Right hindlimb (tissue), 1 donor: ENCODE measurements at places on chromosomes 2 and 18.
A peak's percentile ranks its signal among the peaks of the same experiment; 100 is the strongest.

DNA sequence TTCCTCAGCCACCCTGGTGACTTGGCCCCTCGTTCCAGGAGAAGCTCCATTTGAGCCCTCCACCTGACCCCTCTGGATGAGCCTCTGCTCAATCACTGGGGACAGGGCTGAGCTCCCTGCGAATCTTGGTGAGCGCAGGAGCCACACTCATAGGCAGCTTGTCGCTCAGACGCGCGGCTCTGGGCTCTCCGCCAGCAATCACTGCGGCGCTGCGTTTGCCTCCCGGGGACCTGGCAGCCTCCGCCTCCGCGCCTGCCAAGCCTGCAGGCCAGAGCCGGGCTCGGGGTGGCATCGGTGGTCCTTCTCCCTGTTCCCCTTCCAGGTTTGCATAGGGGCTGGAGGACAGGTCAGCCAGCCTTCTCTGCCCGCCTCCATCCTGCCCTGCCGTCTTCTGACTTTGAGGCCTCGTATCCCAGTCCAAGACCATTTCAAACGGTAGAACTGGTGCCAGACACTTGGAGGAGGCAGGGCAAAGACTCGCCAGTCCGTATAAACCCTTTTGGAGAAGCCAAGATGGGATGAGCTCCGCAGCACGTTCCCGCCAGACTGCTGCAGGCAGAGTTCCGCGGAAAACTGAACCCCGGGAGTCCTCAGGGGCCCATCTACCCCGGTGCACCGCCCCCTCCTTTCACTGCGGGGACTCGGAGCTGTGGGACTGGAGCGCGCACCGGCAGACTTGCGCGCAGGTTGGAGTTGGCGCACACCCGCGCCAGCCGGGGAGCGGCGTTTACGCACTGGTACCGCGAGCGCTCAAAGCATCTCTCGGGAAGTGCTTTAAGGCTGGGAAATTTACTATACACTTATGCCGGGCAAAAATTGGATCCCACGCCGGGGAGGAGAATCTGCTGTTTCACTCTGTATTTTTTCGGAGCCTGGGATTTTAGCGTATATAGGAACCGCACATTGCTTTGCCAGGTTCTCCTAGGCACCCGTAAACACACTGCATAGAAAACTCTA, 1.1 kb upstream of the TACR1 start:
- DNase-seq: peak; percentile 62

- DNase-seq: no peak
Observed at GRCh38 chr2:31987454-31988220, 23.2 kb downstream of the MEMO1 start.

DNA sequence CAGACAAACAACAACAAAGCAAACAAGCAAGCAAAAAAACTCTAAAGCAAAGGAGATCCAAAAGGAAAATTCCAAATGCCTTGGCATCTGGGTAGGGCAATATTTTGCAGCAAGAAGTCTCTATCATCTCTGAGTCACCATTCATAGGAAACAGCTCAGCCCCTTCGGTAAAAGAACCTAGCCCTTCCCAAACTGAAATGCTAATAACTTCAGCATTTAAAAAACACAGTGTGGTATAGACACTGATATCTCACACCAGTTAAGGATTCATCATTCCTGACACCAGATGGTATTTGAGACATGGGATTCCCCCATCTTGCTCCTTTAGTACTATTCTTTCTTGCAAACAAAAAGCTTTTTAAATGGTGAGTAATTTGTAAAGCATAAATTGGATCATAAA, 491.8 kb downstream of the TXNL1 start:
- no peak for DNase-seq

DNA sequence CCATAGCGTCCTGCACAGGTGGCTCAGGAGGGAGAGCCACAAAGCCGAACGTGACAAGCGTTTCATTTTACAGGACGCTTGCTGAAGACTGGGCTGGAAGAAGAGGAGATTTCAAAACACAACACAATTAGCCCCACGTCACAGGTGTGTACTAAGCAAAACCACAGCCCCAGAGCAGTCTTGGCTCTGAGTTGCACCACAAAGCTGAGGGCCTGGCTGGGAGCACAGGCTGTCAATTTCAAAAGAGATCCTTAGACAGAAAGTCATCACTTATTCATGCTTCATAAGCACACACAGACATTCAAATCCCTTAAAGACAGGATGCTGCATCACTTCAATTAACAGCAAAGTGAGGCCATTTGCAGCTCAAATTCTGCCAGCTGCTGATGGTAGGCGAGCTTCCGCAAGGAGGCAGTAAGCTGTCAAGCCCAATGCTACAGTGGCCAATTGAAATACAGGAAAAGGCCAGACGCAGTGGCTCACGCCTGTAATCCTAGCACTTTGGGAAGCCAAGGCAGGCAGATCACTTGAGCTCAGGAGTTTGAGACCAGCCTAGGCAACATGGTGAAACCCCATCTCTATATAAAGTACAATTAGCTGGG, 79.6 kb downstream of the SKA1 start:
- no peak for DNase-seq

DNA sequence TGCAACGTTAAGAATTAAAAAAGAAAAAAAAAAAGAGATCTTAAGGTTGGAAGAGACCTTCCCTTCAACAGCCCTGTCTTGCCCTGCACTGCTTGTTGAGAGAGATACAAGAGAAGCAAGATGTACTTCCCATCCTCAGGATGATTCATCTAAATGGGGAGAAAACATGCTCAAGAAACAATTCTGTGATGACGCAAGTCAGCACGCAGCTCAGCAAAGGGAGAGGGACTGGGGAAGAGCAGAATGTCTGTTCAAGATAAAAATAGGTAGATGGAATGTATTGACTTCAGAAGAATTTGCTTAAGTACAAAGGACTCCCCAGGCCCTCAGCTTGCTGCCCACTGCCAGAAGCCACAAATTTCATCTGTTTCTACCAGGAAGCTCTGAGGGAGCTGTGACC, 198.2 kb upstream of the SPRED2 start:
- no peak for DNase-seq

GRCh38 chr2:151363709-151364108, 6.3 kb downstream of the TNFAIP6 start:
- peak; percentile 31 for DNase-seq

DNA sequence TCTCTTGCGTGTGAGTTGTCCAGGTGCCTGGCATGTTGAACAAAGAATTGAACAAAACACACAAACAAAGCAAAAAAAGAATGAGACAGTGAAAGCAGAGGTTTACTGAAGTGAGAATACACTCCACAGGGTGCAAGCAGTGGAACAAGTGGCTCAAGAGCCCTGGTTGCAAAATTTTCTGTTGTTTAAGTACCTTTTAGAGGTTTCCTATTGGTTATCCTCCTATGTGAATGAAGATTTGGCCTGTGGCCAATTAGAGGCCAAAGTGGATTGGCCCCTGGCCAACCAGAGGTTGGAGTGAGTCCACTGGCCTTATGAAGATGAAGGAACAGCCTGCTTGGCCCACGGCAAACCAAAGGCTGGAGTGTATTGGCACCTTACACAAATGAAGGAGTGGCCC, 1188.5 kb upstream of the NRXN1 start:
- no peak for DNase-seq

DNA sequence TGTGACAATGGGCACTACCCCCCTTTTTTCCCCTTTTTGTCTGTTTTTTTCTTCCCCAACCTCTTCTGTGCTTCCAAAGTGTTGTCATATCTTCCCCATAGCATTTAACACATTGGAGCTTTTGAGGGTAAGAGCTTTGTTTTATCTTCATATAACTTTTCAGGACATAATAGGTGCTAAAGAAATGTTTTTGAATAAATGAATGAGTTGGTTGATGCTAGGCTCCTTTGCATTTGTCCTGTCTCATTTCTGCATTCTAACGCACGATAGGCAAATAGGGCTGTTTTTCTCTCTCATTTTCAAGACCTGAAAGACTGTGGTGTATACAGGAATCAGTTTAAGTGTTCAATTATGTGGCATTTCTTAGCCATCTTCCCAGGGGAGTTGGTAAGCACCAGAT, 832 bp upstream of the COPS7B start:
- DNase-seq: no peak

DNA sequence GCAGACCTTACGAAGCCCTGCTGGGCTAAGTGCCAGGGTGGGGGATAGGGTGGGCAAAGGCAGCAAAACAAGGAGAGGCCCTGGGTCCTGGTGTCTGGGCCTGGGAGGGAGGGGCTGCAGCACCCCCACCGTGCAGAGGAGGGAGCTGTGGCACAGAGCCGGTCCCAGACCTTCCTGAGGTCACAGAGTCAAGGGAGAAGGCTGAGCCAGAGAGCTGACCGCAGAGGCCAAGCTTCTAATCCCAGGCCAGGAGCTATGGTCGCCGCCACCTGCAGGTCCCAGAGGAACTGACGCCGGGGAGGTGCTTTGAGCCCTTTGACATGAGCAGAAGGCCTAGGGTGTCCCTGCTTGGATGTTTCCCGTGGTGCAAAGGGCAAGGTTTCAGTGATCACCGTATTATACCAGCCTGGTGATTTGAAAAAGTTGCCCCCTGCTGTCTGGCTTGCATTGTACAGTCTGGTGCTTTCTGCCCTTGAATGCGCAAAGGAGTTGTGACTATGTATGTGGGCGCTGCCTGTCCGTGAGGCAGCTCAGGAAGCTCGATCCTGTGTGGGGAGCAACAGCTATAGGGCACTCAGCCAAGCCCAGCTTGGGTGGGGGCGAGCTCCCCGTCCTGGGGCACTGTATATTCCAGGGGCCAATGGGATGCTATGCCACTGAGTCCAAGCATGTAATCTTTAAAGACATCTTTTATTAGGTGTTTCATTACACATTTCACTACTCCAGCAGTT, 44.3 kb downstream of the EDAR start:
- peak; percentile 29 for DNase-seq

- DNase-seq: peak; percentile 57
Observed at GRCh38 chr2:1974397-1974796, 230.1 kb upstream of the PXDN start.

DNA sequence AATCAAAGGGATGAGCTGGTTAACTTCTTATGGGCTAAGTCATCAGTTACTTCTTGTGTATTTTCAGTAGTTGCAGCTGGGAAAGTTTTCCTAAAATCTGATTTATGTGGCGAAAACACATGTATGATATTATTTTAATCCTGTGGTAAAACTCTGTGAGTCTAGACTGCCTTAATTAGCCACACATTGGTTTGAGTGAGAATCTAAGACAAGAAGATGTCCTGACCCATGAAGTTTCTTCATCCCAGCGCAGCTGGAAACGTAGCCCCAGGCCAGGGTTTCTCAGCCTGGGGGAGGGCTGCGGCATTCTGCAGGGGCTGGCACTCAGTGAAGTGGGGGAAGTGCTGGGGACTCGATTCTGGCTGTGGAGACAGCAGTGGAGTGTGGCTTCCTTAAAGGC, 44.7 kb upstream of the INHBB start:
- DNase-seq: no peak

DNA sequence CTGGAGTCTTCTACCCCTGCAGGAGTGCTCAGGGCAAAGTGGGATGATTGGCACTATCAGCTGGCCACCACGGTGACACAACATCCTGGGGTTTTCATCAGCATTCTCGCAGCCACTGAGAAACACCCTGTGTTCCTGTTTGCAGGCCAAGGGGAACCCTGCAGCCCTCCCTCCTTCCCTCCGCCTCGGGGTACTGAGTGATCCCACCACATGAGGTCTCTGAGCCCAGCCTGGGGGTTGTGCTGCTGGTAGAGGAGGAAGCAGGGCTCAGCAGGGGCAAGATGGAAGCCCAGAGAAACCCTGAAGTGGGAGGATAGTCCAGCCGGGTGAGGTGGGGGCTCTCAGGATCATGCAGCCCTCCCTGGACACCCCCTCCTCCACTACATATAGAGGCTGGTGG, at the start of gene OXER1:
TSS of gene OXER1 (minus strand) at position 40 of the 400 bp plus-strand sequence. CDS start 73 bp downstream, outside the sequence.
- DNase-seq: no peak

DNA sequence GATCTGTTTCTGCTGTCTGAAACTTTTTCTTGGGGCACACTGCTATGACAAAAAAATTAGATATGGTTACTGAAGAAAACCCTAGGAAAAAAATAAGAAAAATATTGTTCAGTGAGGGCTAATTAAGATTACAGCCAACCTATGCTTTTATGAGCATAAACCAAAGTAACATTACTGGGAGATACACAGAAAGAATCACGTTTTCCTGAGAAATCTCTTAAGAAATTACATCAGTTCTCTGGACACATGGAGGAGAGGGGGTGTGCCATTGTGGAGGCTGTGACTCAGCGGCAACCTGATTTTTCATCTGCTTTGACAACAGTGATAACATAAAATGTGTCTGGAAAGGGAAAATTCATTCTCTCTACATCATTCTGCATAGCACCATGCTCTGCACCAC, 13.4 kb upstream of the NMI start:
- DNase-seq: no peak

DNA sequence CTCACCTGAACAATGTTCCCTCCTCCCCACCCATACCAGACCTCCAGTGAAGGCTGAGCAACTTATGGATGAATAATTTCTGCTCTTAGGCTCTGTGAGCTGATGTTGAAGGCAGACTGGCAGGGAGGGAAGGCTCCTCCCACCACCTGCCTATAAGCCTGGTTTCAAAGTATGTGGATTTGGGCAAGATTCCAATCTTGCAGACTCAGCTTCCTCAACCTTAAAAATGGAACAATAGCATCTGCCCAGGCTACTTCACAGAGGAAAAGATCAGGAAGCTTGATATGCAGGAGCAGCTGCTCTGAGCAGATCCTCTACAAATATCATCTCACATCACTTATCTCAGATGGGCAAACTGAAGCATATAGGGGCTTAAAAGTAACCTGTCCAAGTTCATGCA, 112.2 kb downstream of the ZFP36L2 start:
- DNase-seq: no peak

DNA sequence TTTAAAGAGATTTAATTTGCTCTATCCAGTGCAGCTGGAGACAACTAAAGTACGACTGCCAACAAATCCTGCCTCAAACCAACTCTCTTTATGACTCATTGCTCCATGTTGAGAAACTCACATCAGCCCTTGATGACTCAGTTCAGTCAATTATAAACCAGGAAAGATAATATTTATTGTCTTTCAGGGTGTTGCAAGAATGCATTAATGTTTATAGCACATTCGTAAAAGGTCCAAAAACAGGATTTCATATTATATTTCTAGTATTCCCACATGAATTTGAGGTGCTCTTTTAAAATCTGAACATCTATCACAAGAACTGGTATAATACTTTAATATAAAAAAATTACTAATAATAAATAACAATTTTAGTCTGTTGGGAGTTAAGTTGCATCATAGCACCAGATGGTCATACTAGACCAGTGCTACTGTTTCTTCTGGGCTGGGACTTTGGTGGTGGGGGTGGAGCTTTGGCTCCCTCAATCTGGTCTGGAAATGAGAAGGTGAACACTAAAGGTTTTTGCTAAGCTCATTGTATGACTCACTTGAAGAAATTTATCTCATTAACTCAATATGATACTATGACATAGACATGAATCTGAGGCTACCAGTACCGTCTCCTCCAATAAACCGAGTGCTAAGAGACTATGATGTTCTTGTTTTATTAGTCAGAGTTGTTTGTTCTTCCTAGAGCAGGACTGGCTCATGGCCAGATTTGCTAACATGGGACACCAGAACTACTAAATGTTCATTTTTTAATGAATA, 26.6 kb upstream of the MAP3K20 start:
- DNase-seq: peak; percentile 54
